C1 segment of cervical spinal cord (tissue), 14 donors: ENCODE measurements at places on chromosomes 16 and 17.

- no peak for DNase-seq
Measured at GRCh38 chr16:65967376-65967775, 399.1 kb upstream of the CDH5 start.

- no peak for DNase-seq
Measured at GRCh38 chr17:43367737-43368242, 31.0 kb upstream of the ARL4D start.

GRCh38 chr16:19874851-19875546, 9.6 kb downstream of the GPRC5B start:
- DNase-seq = peak; percentile 34

DNA sequence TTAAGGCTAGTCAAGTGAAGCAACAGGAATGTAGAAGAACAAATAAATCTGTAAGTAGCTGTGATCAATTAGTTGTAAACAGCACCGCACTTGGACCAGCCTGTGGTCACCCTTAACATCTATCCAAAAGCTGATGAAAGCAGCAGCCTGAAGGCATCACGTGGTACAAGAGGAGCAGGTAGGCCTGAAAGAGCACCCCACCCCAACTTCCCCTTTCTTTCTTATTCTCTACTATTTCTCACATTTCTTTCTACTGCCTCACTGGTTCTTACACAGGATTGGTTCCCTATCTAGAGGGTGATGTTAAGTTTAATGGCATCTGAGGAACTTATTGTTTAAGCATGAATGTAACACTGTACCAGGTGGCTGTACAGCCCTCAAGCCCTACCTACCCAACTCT, 42.6 kb upstream of the CLEC18B start:
- DNase-seq = no peak

- DNase-seq = no peak
Measured at GRCh38 chr16:86100205-86101136, 201.5 kb downstream of the IRF8 start.

DNA sequence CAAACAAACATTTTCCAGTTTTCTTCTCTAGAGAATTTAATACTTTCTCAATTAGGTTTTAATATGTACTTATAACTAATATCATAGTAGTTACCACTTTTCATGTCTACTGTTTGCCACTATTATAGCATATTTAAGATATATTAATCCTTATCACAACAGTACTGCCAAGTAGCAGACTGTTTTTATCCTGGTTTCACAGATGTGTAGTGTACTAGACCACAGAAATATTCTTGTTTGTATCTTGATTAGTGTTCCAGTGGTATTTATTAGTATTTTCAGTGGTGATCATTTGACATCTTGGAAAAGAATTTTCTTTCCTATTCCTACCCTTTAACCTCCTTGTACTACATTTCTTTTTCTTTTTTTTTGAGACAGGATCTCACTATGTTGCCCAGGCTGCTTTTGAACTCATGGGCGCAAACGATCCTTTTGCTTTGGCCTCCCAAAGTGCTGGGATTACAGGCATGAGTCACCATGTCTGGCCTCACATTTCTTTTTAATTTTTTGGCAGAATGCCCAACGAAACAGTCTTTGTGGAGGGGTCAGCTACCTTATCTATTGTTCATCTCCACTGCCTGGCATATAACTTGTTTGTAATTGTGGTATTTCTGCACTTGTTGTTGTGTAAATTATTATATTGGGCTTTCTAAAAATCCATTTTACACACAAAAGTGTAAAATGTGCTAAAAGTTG, 27.2 kb downstream of the MAP2K4 start:
- no peak for DNase-seq

DNA sequence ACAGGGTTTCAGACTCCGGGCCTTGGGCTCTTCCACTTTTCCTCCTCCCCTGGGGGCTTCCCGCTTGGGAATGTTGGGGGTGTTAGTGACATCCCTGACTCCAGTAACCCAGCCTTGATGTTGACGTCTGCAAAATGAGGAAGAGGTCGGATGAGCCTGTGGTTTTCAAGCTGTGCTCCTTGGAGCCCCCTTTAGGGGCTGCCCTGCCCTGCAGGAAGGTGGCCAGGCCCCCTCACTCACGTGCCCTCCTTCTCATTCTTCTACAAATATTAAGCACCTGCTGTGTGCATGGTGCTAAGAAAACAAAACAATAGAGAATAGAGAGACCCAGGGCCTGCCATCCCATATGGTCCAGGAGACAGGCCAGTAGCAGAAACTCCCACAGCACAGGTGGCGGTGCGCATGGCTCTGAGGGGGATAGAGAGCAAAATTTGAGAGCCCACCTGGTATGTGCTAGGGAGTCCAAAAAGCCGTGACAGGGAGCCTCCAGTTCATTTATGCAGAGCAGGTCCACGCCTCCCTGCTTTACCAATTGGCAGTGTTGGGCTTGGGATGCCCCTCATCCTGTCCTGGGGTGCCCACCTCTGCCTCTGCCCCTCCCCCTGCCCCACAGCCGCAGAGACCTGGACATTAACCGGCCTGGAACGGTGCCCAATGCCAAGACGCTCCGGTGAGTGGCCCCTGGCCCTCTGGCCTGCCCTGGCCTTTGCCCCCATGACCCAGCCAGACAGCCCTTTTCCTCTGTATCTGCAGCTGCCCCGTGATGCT, 7.4 kb downstream of the NDRG4 start:
- no peak for DNase-seq

DNA sequence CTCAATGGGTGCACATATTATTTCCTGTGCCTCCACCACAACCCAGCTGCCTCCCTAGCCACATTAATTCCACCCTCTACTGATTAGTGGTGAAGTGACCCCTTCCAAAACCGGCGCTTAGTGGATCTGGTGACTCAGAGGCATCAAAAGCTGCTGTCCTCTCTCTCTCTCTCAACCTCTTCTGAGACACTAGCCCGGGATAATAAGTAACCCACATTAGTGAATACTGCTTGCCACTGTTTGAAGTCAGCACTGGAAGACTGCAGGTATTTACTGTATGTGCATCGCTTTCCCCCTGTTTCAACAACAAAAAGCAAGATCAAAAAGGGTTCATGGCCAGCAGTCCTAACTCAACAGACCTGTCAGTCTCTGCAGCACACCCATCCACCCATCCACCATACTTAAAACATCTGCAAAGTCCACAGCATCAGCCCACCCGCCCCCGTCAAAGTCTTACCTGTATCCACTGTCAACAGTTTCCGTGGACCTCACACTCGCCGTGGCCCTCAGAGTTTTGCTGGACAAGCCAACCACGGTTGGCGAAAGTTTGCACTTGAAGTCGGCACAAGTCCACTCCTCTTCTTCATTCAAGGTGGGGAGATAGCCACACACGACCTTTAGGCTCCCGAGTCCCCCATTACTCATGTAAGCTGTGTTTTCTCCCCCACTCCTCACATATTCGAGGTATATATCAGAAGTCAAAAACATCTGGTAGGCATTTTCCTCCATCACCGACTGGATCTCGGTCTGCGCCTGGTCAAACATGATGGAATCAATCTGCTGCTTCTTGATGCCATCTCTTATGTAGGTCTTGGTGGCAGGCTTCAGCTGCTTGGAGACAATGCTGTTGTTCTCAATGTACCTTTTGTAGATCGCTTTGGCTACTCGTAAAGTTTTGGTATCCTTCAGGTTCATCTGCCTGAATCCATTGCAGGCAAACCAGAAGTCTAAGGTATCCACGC, 3.8 kb downstream of the AXIN2 start:
- no peak for DNase-seq

DNA sequence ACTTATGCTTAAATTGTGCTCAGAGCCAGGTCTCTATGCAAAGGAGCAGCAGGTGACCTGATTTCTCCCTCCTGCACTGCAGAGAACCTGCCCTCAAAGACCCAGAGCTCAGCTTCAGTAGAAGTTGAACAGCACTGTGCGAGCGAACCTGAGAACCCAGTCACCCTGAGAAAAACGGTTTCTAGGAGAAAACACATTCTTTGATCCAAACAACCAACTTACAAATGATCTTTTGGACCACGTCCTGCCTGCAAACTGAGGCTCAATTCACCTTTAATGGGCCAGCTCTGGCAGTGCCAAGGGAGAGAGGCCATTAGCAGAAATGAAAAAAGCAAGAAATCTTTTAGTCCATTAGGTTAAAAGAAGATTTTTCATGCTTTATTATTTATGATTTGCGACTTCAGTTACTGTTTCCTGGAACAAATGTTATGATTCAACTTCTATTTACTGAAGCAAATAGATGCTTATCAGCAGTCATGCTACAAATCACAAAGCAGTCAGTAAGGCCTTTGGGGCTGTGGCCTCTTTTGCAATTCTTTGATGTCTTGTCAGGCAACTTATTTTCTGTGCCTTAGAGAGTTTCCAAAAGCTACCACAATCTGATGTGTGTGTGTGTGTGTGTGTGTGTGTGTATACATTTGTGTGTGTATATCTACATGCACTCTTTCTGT, 65.7 kb upstream of the LRRC37A3 start:
- DNase-seq = no peak

DNA sequence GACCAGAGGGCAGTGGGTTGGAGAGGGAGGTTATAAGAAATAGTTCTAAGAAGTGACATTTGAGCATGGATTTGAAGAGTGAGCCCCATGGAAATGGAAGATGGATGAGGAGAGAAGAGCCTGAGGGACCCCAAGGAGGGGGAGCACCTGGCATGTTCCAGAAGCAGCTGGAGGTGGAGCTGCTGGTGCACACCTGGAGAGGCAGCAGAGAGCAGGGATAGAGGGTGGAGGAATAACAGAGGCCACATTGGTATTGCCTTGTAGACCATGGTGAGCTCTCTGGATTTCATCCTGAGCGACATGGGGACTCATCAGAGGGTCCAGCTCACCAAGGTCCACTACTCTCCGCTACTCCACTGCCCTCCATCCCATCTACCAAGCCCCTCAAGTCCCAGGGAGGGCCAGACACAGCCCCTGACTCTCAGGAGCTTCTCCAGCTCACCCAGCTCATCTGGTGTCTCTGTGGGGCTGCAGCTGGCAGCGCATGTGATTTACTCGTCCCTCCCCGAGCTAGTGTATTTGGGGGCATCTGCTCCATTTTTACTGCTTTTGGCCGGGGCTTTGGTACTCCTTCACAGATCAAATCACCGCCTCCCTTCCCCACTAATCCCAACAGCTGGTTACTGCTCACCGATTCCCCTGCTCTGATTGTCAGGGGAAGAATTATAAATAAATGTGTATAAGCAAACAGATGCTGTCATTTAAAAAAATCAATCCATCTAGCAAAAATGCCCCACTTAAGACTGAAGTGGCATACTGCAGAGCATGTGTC, 22.1 kb upstream of the KDM8 start:
- DNase-seq = no peak

GRCh38 chr16:55280587-55280986, 43.4 kb upstream of the IRX6 start:
- DNase-seq = no peak

DNA sequence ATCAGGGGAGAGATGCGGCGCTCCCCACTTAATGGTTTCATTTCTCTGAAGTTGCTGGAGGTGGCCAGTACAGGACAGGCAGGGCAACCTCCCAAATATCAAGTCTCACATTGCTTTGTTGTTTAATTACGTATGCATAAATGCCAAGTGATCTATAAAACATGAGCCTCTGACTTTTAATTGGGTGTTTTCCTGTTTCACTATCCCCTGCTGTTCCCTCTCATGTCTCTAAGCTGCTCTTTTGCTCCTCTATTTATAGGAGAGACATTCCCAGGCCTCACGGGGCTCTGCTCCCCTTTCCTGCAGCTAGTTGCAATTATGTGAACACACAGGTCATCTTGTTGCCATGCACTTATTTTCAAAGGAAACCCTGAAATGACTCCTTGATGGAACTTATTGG, 1173.5 kb upstream of the GOT2 start:
- DNase-seq = no peak

- DNase-seq = no peak
Measured at GRCh38 chr17:50544516-50544915, 2.5 kb upstream of the SPATA20 start.

GRCh38 chr17:38742411-38743308, 5.5 kb downstream of the PCGF2 start:
- DNase-seq = no peak

DNA sequence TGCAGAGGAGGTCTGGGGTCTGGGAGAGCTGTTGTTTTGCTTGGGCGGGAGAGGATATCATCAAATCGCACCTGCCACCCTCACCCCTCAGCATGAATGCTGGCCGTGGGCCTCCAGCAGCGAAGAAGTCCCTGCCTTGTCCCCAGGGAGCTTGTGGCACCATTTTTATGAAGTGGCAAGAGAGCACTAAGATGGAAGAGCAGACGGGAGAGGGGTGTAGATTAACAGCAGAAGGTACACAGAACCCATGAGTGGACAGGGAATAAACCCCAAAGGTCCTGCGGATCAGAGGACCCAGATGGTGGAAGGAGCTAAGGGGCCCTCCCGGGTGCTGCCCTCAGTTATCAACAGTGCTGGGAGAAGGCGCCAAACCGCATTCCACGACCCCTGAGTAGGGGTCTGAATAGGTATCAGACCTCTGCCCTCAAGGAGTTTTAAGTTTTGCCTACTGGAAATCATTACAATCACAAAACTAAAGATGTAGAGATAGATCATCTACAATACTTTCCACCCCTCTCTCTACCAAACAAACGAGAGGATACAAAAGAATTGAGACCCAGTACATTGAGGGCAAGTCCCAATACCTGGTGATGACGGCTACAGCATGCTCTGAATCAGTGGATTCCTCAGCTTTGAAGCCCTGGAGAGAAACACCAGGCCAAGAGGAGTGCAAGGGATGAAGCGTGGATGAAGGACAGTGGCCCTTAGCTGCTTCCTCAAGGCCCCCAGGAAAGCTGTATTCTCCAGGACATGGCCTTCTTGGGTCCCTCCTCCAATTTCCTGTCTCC, 60.2 kb downstream of the CCDC182 start:
- DNase-seq = no peak

DNA sequence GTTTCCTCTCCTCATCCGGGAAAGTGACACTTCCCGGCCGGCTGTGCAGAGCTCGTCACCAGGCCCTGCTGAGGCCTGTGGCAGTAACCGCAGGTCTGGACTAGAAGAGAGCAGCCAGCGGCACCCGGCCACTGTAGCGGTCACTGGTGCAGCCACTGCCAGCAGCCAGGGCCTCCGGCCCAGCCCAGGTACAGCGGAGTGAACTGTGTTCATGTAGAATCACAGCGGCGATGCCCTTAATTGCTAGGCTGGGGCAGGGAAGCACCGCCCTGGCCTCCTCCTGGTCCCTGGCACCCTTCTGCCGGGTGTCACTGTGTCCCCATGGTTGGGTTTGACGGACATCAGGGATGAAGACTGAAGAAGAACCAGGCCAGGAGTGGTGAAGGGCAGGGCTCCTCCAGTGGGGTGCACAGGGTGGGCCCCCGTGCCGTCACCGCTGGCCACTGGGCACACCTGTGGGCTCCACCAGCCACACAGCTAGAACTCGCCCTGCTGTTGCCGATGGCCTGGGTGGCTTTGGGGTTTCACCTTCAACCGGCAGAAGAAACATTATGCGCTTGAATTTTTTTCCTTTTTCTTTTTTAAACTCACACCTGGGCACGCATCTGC, 165.2 kb upstream of the CHMP6 start:
- DNase-seq = no peak
